ENCODE measurements at places on chromosomes 7 and 10. TPM values are rescaled to one million over a fixed set of nuclear protein-coding genes. Genes with fewer than 3 reads are reported as not detected.
A peak's percentile ranks its signal among the peaks of the same experiment; 100 is the strongest.

Gene TMEM213
- total RNA-seq: 0.71 TPM

DNA sequence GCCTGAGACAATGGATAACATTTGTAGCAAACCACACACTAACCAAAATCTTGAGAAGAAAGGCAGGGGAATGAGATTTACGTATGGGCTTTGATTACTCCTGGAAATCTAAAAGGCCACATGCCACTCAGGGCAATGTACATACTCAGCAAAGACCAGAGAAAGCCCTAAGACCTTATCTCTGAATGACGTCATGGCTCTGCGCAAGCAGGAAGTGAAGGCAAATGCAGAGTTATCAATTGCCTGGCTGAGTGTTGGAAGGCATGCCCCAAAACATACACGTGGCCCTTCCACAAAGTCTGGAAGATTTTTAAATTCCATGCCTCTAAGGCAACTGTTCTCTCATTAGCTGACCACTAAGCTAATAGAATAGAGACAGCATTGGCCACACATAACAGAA, 90.9 kb upstream of the NRBF2 start:
- ATAC-seq: no peak

DNA sequence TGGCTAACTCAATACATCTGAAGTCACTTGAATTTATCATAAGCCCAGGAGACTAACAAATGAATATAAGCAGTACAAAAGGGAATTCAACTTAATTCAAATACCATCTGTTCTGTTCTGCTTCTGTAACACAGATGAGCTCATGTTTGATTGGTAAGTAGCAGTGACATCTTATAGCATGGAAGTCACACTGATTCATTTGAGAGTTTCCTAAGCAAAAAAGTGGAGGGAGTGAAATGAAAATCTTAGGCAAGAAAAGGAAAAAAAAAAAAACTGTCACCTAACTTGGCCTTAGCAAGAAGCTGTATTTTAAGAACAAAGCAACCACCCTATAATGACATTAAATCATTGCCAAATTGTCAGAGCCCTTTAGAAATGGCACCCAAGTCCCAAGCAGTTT, 49.5 kb downstream of the SMURF1 start:
- ATAC-seq: no peak

DNA sequence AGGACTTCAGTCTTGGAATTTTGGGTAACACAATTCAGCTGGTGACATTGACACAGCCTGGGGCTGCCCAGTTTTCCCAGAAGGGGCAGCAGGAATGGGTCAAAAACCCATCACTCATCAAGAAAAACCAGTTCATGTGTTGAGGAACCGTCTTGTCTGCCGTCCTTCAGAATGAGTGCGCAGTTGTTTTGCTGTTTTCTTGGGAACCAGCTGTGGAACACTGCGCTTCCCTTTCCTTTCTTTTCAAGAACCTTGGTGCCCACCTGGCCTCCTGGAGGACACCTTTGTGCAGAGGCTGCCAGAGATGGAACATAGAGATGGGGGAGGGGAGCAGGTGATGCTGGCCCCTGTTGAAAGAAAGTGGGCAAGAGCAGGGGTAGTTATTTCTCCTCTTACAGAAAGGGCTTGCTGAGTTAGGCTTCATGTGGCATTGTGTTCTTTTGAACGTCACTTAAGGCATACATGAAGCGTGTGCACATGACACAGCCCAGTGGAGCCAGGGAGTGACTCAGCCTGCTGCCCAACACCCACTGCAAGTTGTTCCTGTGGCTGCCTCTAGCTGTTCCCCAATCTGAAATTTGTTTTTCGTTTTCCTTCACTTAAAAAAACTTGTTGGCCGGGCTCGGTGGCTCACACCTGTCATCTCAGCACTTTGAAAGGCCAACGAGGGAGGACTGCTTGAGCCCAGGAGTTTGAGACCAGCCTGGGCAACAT, 87.4 kb upstream of the TNS3 start:
- peak; percentile 61 for ATAC-seq

- no peak for ATAC-seq
These were observed 143.9 kb upstream of the STK17A start for GRCh38 chr7:43438897-43439479.

DNA sequence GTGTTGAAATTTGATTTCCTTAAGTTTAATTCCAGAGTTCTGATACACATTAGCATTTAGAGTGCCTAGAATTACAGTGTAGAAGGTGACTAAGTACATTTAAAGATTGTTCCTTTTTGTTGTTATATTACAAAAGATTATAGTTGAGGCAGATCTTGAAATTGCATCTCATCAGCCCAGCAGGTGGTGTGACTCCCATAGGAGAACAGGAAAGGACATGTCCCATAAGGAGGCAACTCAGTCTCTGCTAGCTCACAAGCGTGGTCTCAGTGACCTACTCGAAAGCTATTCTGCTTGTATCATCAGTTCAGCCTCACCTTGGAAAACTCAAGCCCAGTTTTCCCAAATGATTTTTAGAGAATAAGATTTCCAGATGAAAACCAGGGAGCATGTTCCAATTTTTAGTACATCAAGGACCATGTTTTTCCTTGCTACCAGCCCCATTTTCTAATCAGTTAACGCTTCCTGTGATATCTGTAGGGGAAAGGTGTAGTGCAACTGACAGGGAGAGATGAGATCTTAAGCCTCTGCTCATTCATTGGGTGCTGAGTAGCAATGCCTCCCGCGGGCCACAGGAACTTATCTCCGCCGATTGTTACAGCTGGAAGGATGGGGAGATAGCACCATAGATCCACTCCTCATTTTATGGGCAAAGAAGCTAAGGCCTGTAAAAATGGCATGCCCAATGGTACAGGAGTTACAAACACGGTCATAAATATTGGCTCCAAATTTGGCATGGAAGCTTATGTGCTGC, 1.1 kb upstream of the GNAI1 start:
- no peak for ATAC-seq

- ATAC-seq: no peak
These were observed 180.6 kb upstream of the NPVF start for GRCh38 chr7:25408876-25409275.

- ATAC-seq: no peak
These were observed 63.7 kb upstream of the CREB5 start for GRCh38 chr7:28348636-28349035.

All from motor neuron (in vitro differentiated cells).